ENCODE measurements at places on chromosomes 12 and 14.

DNA sequence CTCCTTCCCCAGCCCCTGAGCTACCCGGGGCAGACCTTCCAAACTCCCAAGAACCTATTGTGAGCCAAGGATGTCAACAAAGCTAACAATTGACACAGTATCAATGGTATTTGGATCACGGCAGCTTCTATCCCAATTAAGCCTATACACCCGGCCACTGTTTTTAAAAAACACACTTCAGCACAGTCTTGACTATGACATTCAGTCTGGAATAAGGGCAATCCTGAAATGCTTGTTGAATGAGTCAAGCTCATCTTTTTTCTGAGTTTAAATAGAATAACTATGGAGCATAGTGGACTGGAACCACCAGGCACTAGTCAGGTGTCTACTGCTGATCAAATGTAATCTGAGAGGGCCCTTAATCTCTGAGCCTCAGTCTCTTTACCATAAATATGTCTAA lies 5.7 kb downstream of the DENND5B start:
- no peak for DNase-seq

- DNase-seq = no peak
Observed at GRCh38 chr12:12983420-12984035, 16.5 kb downstream of the HEBP1 start.

DNA sequence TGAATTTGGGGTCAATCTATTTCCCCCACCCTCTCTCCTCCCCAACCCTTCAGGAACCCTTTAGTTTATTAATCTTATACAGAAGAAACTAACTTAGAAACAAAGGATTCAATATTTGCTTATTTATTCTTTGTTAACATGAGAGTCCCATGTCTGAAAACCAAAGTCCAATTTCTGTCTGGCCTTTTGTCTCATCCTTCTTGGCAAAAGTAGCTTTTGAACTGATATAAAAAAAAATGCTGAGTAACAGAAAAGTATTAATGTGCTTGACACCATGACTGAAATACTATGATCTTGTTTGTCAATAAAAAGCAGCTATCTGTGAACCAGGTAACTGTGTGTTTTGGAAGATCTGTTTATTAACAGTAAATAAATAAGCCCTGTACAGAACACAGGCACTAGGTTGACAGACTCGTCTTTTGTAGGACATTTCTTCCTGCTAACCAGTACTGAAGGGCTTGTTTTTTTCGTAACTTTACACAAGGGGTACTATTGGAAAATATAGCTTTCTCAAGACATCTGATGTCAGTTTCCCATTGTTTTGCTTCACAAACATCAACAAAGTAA lies 10.8 kb downstream of the PIGH start:
- no peak for DNase-seq

- DNase-seq = no peak
Observed at GRCh38 chr12:117109943-117110635, 10.9 kb upstream of the TESC start.

GRCh38 chr14:92644171-92644969 lies 104.1 kb downstream of the LGMN start:
- no peak for DNase-seq

DNA sequence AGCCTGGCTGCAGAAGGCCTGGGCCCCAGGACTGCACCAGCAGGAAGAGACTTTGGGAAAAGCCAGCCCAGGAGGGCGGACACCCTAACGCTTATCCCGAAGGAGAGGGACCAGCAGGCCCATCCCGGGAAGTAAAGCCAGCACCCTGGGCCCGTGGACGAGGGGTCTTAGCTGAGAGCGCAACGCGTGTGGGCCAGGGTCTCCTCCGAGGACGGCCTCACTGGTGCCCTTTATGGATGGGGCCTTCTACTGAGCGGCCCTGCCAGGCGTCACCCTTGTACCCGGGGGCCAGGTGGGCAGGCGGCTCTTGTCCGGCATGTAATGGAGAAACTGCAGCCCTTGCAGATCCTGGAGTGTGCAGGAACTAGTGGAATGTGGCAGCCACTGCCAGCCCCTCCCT lies 14.1 kb downstream of the TEDC1 start:
- no peak for DNase-seq

All from activated CD8-positive, alpha-beta memory T cell treated with anti-CD3 and anti-CD28 coated beads for 1 hour (primary cell).